ENCODE measurements at places on chromosomes 4 and X.

DNA sequence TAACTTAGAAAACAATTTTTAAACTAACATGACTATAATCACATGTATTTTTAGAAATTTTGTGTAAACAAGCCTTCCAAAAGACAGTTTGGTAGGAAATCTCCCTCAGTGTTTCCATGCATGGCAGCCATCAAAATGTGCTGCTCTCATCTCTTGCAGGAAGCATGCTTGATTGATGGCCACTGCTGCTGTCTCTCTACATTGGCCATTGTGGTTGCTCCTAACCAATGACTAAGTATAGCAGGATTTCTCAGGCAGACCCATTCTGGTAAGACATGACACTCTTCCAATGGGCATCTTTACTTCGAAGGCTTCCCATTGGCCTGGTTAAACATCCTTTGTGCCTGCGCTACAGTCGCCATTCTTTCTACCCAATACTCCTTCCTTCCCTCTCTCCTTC is 78.9 kb upstream of the GUCY1A1 start:
- DNase-seq, result no peak

DNA sequence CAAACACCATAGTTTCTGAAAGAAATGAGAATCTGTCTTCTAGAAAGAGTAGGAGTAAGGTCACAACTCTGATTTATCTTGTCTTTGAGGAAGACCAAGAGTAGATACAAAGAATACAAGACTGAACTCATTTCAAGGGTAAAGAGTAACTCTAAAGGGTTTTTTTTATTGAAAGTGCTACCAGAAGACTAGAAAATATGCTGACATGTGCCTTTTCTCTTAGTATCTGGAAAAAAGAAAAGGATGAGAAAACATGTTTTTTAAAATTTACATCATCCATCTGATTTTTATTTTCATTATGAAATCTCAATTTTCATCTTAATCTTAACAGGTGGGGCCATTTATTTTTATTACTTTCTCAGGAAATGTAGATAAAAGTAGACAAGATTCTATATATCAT is 43.0 kb downstream of the UNC5C start:
- no peak for DNase-seq

DNA sequence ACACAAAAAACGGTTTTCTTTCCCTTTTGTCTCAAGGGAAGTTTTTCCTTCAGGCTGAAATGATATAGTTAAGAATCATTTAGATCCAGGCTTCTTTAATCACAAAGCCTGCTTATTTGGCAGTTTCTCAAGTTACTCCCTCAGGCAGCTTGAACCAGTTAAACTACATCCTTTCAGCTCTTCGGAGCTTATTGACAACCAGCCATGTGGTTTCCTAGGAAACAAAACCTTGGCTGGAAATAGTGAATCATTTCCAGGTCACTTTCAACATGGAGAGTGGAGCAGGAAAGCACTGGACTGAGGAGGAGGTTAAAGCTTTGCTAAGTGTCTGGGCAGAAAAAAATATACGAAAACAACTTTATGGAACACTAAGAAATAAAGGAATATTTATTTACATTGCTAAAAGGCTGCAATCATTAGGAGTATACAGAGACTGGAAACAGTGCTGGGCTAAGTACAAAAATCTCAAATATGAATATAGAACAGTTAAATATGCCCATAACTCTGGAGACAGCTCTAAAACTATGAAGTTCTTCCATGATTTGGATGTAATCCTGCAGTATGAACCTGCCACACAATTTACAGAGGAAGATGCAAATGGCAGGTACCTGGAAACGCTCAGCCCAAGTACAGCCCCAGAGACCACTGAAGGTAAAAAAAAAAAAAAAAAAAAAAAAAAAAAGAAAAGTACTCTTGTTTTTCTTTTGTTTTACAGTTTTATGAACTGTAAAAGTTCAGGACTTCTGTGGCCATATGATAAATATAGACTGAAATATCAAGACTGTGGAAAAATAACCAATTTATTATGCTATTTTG is 23.2 kb upstream of the AASDH start:
- DNase-seq, result no peak

- no peak for DNase-seq
Measured at GRCh38 chr4:142901166-142901662, 55.1 kb upstream of the INPP4B start.

DNA sequence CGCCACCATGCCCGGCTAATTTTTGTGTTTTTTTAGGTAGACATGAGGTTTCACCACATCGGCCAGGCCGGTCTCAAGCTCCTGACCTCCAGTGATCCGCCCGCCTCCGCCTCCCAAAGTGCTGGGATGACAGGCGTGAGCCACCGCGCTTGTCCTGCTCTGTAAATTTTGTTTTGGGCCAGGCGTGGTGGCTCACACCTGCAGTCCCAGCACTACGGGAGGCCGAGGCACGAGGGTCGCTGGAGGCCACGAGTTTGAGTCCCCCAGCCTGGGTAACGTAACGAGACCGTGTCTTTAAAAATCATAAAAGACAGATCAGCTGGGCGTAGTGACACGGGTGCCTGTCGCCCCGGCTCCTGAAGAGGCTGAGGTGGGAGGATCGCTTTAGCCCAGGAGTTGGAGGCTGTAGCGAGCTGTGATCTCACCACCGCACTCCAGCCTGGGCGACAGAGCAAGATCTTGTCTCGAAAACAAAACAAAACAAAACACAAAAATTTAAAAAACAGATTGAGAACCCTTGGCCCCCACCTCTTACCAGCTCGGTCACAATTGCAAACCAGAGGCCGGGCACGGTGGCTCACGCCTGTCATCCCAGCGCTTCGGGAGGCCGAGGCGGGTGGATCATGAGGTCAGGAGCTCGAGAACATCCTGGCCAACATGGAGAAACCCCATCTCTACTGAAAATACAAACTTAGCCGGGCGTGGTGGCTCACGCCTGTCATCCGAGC is 34.0 kb upstream of the PPP2R3B start:
- DNase-seq, result no peak

DNA sequence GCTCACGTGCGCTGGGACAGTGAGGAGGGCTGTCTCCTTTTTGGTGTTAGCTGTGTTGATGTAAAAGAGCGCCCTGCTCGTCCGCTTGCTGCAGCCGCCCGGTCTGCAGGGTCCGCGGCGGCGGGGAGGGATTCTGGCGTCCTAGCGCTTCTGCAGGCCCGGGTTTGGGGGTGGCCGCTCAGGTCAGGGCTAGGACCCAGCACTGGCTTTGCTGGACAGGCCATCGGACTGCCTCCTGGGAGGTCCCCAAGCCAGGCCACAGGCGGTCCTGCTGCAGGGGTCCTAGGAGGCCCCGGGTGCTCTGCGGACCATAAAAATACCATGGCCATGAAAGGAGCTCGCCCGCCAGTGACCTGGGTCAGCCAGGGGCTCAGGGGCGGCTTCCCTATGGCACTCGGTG is 308.7 kb downstream of the DCTD start:
- no peak for DNase-seq

- DNase-seq, result peak; percentile 76
Measured at GRCh38 chrX:2627272-2627867, 63.7 kb upstream of the CD99 start.
